ENCODE measurements at places on chromosomes 4 and X.

GRCh38 chrX:46704767-46705386 lies 54.0 kb downstream of the SLC9A7 start:
- no peak for DNase-seq

DNA sequence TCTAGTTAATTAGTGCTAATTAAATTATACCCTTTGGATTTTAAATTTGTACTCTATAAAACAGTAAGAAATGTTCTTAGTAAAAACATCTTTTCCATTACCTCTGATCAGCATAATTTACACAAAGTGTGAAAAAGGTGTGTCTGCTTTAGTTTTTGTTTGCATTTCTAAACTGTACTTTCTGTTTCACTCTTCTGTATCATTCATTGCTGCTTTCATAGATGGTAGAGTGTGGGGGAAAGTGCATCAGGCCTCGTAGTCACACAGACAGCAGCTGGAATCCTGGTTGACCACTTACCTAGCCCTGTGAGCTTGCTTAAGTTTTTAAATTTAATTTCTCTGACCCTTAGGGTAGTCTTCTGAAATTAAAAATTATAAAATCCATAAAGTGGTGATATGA lies 275.4 kb upstream of the PITX2 start:
- DNase-seq: no peak

- DNase-seq: no peak
Measured at GRCh38 chrX:39067866-39068265, 266.6 kb downstream of the MID1IP1 start.

DNA sequence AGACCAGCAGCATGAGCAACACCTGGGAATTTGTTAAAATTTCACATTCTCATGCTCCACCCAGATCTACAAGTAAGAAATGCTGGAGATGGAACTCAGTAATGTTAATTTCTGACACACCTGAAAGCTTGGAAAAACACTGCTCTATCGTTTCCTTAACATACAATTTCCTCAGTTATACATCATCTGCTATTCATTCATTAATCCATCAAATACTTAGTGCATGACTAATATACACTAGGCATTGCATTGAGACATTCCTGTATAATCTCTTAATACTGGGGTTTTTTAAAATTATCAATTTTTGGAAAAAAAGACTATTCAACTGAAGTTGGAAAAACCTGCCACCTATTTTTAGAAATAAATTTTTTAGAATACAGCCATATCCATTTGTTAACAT lies 106.1 kb downstream of the CHM start:
- no peak for DNase-seq

GRCh38 chrX:47523713-47524166 lies 37.3 kb upstream of the ARAF start:
- DNase-seq: no peak

GRCh38 chrX:137482136-137482535 lies 83.8 kb upstream of the ZIC3 start:
- no peak for DNase-seq

DNA sequence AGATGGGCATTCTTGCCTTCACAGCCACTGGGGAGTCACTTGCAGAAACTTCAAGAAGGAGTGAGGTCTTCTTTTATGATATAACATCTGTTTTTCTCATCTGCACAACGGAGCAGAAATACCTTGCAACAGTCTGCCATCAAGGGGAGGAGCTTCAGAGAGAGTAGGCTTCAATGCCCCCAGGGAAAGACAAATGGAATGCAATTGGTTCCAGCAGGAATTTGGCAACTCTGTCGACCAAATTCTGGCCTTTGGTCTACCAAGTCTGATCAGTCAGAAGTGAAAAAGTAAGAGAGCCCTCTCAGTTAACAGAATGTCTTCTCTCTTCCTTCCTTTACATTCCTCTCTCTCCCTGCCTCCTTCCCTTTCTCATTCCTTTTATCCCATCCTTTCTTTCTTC lies 229.3 kb downstream of the IDS start:
- DNase-seq: no peak

GRCh38 chrX:54994668-54995351 lies 822 bp upstream of the PFKFB1 start:
- DNase-seq: no peak

- DNase-seq: no peak
Measured at GRCh38 chr4:821181-821591, 4.7 kb downstream of the CPLX1 start.

- no peak for DNase-seq
Measured at GRCh38 chrX:139801397-139801813, 93.4 kb upstream of the MCF2 start.

DNA sequence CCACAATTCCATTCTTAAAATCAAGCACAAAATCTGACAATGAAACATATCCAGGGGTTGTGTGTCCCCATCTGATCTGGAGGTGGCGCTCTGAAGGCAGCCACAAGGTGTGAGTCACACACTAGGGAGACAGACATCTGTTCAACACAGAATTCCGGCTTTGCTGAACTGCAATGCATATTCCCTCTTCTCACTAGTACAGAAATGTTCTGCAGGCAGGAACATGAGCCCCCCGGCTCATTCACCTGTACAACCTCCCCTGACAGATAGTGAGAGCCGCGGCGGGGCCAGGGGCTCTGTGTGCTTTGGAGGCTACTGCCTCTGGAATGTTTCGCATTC lies 41.9 kb downstream of the WDR1 start:
- DNase-seq: no peak

DNA sequence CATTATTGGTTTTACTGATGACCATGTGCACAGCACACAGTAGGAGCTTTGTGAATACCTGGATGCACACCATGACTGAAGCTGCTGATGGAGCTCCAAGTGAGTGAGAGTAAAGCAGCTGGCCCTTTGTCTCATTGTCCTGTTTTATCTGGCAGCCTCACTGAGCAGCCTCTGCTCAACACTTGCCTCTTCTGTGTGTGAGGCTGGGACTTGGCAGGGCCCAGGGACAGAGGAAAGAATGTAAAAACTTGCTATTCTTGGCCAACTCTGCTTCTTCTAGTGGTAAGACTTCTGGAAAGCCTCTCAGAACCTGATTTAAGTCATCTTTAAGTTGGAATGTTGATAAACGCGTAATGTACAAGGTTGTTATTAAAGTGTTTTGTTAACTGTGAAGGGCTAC lies 61.4 kb downstream of the BEX1 start:
- DNase-seq: no peak

- no peak for DNase-seq
Measured at GRCh38 chrX:1273896-1274295, 5.3 kb downstream of the CSF2RA start.

DNA sequence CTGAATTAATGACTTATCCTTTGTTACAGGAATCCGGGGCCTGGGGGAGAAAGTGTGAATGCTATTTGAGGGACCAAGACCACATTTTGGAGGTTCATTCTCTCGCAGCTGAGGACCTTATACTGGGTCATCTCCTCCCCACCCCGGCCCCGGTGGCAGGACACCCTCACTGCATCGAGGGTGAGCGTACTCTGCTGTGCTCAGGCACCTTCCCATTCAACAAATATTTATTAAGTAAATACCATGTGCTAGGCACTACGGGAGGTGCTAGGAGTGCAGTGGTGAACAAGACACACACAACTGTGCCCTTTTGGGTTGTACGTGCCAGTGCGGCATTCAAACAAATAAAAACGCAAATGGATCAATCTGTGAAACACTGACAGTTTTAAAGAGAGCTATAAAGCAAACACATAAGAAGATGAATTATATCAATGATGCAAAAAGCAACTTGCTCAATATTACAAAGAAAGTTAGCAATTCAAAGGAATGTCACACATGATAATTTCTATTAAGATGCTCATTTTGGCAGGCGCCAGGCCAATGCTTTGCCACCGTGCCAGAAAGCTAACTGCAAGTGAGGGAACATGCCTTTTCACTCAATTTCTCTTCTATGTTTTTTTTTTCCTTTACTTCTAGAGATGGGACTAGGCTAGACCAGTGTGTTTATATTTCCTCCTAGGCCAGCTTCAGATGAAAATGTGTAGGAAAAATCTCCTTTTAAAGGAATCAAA lies 24.6 kb downstream of the ADGRG2 start:
- no peak for DNase-seq

GRCh38 chr4:60953826-60954225 lies 246.3 kb upstream of the ADGRL3 start:
- DNase-seq: no peak

- no peak for DNase-seq
Measured at GRCh38 chrX:30627818-30628652, 25.2 kb upstream of the GK start.

DNA sequence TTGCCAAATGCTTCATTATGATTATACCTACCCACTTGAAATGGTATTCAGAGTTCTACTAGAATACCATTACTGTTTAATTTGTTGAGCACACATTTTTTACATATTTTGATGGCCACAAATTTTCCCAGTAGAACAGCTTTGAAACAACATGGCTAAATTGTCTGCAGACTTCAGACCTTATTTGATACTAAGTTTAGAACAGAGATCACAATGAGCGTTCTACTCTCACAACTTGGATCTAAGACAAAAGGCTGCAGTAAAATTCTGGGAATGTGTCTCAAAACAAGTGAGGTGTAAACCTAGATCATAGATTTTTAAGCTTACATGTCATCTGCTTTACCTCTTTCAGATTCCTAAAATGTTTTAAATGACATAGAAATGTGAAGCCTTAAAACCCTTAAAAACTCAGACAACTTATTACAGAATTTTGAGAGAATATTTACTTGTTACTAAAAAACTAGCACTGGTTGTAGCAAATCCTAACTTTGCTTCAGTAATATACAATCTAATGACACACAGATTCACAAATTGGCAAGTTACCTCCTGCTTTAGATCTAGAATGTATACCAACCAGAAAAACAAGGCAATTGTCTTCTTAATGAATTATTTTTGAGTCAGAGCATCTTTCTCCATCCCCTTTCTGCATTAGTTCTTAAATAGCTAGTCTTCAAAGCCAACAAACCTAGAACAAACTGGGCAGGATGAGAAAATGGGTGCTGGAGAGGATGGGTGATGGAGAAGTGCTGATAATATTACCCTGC lies 243.3 kb downstream of the SLC7A11 start:
- no peak for DNase-seq

DNA sequence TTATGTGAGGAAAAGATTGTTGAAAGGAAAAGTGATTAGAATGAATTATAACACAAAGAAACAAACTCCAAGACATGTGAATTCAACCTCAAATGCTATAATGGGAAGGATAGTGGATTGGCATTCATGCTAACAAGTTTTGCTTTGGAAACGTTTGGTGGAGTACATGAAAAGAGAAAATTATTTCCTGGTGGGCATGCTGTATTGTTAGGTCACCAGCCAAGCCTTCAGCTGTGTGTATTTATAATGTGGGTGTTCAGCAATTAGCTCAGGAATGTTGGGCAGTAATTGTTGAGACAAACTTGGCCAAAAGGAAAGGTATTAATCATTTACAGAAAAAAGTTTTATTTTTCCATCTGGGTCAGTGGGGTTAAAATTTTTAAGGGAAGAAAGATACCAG lies 198.9 kb upstream of the ARSJ start:
- DNase-seq: no peak

GRCh38 chrX:150983521-150984168 lies 510 bp downstream of the HMGB3 start:
- DNase-seq: no peak

- no peak for DNase-seq
Measured at GRCh38 chr4:79948739-79949138, 124.3 kb downstream of the ANTXR2 start.

- DNase-seq: no peak
Measured at GRCh38 chr4:149825336-149825735, 9.7 kb upstream of the IQCM start.

GRCh38 chr4:173264684-173265185 lies 69.4 kb downstream of the HMGB2 start:
- DNase-seq: peak; percentile 88

- DNase-seq: no peak
Measured at GRCh38 chr4:152467101-152467500, 68.8 kb downstream of the FBXW7 start.

DNA sequence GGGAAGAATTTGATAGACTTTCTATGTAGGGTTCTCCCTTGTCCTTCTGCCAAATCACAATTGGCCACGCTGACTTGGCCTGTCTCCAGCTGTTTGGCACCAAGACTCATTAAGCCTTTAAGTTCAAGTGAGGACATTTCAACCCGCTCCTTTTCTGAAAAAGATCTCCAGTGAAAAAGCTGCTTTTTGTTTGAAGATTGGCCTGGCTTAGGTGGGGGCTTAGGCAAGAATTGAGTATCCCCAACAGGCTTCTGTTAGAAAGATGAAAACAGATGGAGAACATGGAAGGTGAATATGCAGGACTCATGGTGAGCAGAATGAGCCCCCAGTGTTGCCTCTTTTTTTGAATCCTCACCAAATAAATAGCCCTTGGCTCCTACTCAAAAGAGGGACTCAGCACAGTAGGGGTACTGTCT lies 28.5 kb upstream of the LIMCH1 start:
- peak; percentile 97 for DNase-seq

- no peak for DNase-seq
Measured at GRCh38 chrX:16762579-16762978, 23.7 kb upstream of the TXLNG start.

DNA sequence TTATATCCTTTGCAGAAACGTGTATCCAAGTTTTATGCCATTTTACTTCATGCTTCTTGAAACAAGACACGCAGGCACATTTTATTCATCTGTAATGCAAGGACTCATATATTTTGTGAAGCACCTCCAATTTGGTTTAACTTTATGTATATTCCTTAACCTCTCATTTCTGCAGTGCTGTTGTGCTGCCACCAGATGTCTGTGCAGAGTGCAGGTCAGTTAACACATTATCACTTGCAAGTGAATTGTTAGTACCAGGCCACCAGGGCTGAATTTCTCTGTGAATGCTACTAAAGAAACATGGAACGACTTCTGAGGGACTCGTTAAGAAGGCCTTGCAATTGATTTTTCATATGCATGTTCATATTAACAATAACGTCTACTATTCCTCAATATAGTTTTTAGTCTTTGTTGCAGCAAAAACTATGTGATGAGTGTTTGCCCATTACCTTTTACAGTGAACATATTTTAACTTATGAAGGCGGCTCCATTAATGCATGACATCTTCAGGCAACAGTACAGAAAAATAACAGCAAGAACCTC lies 770.3 kb downstream of the NLGN4X start:
- DNase-seq: no peak

- no peak for DNase-seq
Measured at GRCh38 chrX:3268829-3269228, 77.6 kb downstream of the MXRA5 start.

GRCh38 chr4:176186671-176187395 lies 8.6 kb downstream of the SPATA4 start:
- no peak for DNase-seq
